WTC11 (cell line): ENCODE measurements at places on chromosomes 7 and 10. TPM values are rescaled to one million over a fixed set of nuclear protein-coding genes. Genes with fewer than 3 reads are reported as not detected.

DNA sequence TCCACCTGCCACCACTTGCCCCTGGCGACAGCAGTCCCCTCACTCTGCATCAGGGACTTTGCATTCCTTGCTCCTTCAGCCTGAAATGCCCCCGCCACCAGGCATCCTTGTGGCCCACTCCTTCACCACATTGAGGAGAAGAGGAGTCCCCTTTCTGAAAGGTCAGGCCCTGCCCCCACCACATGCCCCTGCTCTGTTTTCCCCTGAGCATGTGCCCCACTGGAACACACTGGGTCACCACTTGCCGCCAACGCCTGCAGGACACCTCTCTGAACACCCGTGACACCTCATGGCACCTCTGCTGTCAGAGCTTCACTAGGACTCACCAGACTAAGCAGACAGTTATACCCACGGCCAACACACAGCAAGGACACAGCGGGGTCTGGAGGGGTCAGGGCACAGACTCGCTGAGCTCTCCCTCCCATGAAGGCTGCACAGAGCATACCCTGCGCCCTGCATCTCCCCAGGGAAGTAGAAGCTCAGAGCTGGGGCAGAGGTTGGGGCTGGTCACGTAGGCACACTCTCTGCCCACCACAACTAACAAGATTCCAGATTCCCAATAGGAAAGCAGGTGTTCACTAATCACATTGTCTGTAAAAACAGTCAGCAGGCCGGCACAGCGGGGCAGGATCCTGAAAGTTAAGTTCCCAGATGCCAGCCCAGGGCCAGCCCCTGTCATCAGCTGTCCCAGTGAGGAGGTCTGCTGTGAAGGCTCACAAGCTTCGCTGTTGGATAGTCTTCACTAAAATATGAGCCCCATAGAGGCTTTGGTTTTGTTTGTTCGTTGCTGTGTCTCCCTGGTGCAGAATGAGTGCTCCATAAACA, 5.8 kb upstream of the AOC1 start:
- peaks cover 5% of the 10 kb centered on the region for H3K27me3 ChIP-seq
- no peak for DNase-seq
- H3K27ac ChIP-seq, result no peak overlapping the region
- no peaks in the 10 kb centered on the region for H3K36me3 ChIP-seq

- no peak overlapping the region for H3K27ac ChIP-seq
- no peaks in the 10 kb centered on the region for H3K4me1 ChIP-seq
- H3K4me3 ChIP-seq, result no peak overlapping the region
- no peaks in the 10 kb centered on the region for H3K36me3 ChIP-seq
Observed at GRCh38 chr7:54345746-54346145, 196.4 kb upstream of the VSTM2A start.

DNA sequence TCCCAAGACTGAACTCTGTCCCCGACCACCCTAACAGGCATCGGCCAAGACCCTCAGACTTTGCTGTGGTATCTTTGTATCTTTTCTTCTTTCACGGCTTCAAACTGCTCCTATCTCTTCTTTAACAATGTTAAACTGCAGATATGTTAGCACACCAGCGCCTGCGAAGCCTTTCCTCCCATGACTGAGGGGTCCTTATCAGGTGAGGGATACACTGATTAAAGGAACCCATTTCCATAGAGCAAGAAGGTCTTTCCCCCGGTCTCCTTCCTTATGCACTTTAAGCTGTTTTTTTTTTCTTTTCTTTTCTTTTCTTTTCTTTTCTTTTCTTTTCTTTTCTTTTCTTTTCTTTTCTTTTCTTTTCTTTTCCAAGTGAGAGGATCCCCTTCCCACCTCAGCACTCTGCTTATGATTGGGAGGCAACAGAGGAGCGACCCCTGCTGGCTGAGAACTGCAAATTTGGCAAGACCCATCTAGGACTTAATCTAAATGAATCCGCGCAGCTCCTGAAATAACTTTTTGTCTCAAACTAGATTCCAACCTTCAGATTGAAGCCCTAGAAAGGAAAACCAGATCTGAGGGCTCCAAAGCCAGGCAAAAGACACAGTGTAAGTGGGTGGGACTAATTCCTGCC, 109.9 kb downstream of the ITGB8 start:
- DNase-seq, result peak; percentile 81
- H3K36me3 ChIP-seq, result no peaks in the 10 kb centered on the region
- no peaks in the 10 kb centered on the region for H3K27me3 ChIP-seq
- H3K4me1 ChIP-seq, result peaks cover 9% of the 10 kb centered on the region

Gene PLAC9
- total RNA-seq, result 4.6 to 7.3 TPM (median 6.6 TPM) in 3 replicates

Gene TLX1
- total RNA-seq, result 2.1 to 4.6 TPM (median 2.3 TPM) in 3 replicates

Gene SLC13A1
- total RNA-seq, result 0.04 TPM in 1 of 3 replicates, not detected in the others

DNA sequence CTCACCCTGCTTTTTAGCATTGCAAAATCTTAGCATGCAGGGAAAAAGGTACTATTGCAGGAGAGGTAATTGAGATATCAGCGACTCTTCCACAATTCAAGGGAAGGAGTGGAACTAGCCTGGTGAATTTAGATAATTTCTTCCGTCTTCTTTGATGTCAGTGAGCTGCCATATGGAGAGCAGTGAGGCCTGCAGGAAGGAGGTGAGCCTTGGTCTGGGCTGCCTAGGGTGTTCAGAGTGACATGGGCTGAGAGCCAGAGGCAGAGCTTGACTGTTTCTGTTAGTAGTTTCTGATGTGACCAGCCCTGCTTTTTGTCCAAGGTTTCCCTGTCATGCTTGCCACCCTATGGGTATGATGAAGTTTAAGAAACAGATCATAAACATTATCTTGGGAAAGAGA, 28.6 kb downstream of the KAT6B start:
- H3K4me1 ChIP-seq, result peaks cover 26% of the 10 kb centered on the region
- peak overlapping the region; percentile 82 for H3K27ac ChIP-seq
- no peak for DNase-seq
- no peak overlapping the region for H3K4me3 ChIP-seq
- H3K36me3 ChIP-seq, result peaks cover 8% of the 10 kb centered on the region; the same call in 1 of the 2 replicates
- no peaks in the 10 kb centered on the region for H3K27me3 ChIP-seq

DNA sequence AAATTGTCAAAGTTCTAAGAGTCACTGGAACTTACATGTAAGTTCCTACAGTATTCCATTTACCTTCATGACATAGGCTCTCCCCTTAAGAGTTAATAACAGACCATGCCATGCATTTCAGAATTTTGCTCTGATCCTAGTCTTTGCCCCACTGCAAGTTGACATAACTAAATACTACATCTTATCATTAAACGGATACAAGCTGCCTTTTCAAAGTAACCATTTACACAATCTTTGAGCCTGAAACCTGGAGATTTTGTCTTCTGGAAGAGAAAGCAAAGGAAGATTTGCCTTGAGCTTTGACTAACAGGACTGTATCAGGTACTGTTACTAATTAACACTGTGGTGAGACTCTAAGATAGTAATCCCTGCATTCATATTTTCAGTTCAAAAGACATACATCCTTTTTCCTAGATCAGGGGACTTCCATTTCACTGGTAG, 9.3 kb upstream of the AKR1D1 start:
- H3K27me3 ChIP-seq, result no peaks in the 10 kb centered on the region
- no peak overlapping the region for H3K4me3 ChIP-seq
- H3K36me3 ChIP-seq, result no peaks in the 10 kb centered on the region

Gene ADD3
- 86.7 to 95.7 TPM (median 88.3 TPM) in 3 replicates for total RNA-seq

GRCh38 chr7:95144256-95144655, 180.1 kb downstream of the PON1 start:
- 0 out of 2 replicates have a peak, but pooled peaks cover 4% of the 10 kb centered on the region for H3K4me1 ChIP-seq
- H3K27me3 ChIP-seq, result no peaks in the 10 kb centered on the region
- no peak for DNase-seq
- H3K36me3 ChIP-seq, result 0 out of 2 replicates have a peak, but pooled peaks cover 5% of the 10 kb centered on the region

- peaks cover 16% of the 10 kb centered on the region for H3K4me1 ChIP-seq
- H3K36me3 ChIP-seq, result no peaks in the 10 kb centered on the region; the same call in 1 of the 2 replicates
- H3K27me3 ChIP-seq, result no peaks in the 10 kb centered on the region
- no peak overlapping the region for H3K4me3 ChIP-seq
- no peak for DNase-seq
Observed at GRCh38 chr10:116469437-116469836, 41.8 kb downstream of the PNLIPRP3 start.

DNA sequence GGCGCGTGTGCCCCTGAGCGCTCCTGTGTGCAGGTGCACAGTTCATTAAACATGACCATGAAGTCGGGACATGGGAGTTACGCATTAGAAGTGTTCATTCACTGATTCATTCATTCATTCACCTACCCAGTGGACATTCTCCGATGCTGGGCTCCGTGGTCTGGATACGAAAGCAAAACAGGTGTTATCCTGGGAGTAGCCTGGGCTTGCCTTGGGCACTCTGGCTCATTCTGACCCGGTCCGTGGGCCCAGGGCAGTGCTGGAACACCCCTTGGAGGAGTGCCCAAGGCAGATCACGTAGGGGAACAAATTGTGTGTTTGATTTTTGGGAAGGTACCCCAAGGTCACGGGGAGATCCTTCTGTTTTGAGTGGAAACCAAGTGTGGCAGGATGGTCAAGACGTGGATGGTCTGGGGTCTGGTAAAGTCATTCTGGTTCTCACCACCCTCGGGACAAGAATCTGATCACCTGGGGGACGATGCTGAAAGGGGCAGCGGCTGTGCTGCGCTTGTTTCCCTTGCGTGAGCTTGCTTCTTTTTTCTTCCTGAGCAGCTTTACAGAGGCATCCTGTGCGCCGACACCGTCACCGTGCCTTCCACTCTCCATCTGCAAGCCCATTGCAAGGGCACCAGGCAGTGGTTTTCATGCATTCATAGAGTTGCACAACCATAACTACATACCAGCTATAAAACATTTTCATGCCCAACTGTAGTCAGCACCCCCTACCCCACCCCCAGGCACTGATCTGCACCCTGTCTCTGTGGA, 10.1 kb downstream of the ELFN1 start:
- H3K27ac ChIP-seq, result no peak overlapping the region
- H3K4me3 ChIP-seq, result no peak overlapping the region
- peaks cover 20% of the 10 kb centered on the region for H3K36me3 ChIP-seq
- H3K27me3 ChIP-seq, result peaks cover 2% of the 10 kb centered on the region
- H3K4me1 ChIP-seq, result peaks cover 7% of the 10 kb centered on the region; the same call in 1 of the 2 replicates

DNA sequence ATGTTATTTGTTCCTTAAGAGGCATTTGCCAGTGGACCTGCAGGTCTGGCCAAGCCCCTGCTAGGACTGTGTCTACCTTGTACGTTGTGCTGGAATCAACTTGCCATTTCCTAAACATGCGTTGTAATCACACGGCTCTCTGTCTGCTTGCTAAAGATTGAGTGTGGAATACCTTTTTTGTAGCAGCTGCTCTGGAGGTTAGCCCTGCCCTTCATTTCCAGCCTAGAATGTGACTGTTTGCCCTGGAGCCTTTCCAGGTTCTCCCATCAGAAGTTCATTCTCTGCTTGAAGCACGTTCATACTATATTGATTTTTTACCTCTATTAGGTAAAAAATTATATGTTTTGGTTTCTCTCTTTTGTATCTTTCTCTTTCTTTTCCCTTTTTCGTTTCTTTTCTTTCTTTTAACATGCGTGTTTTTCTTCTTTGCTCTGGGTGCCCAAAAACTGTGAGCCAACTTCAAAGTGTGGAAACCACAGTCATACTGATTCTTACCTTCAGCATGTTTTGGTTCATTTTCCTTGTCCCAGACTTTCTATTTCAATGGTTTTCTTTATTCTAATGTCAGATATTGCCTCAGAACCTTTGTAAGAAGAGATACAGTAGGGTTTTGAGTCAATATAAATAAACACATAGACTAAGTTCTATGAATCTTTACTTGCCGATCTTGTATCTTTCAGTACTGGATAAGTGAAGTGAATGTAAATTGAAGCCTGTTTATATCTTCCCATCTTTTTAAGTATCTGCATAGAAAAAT, 111.9 kb upstream of the RPA3 start:
- H3K4me1 ChIP-seq, result peaks cover 22% of the 10 kb centered on the region
- H3K4me3 ChIP-seq, result no peak overlapping the region
- no peak for DNase-seq
- H3K36me3 ChIP-seq, result peaks cover 7% of the 10 kb centered on the region
- H3K27me3 ChIP-seq, result no peaks in the 10 kb centered on the region
